ENCODE measurements at places on chromosomes 2 and 18.
A peak's percentile ranks its signal among the peaks of the same experiment; 100 is the strongest.

GRCh38 chr2:95382192-95382591 lies 20.3 kb upstream of the FAHD2A start:
- no peaks in the 10 kb centered on the region for H3K27me3 ChIP-seq
- no peak overlapping the region for H3K4me3 ChIP-seq
- no peaks in the 10 kb centered on the region for H3K4me1 ChIP-seq
- peaks cover 30% of the 10 kb centered on the region for H3K36me3 ChIP-seq
- no peak overlapping the region for H3K27ac ChIP-seq
- DNase-seq, result no peak

DNA sequence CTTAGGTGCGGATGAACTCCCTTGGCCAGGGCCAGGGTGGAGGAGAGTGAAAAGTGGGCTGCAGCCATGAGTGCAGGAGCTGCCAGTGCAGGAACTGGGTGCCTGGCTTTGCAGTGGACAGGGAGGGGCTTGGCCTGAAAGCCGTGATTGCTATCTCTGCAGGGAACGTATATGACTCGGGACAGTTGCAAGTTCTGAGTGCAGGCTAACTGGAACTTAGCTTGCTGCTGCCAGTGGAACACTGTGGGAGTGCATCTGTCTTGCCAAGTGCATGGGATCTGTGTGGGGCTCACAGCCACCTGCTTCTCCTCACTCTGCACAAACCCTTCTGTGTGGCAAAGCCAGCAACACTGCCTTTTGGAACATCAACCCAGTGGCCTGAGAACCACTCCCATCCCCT lies 36.9 kb downstream of the FLACC1 start:
- DNase-seq, result no peak
- H3K36me3 ChIP-seq, result no peaks in the 10 kb centered on the region
- no peak overlapping the region for H3K4me3 ChIP-seq

- H3K4me3 ChIP-seq, result no peak overlapping the region
- H3K36me3 ChIP-seq, result peaks cover 3% of the 10 kb centered on the region
- no peaks in the 10 kb centered on the region for H3K27me3 ChIP-seq
- H3K4me1 ChIP-seq, result peaks cover 22% of the 10 kb centered on the region
- DNase-seq, result no peak
These were observed 51.4 kb downstream of the PAX8 start for GRCh38 chr2:113227290-113227689.

DNA sequence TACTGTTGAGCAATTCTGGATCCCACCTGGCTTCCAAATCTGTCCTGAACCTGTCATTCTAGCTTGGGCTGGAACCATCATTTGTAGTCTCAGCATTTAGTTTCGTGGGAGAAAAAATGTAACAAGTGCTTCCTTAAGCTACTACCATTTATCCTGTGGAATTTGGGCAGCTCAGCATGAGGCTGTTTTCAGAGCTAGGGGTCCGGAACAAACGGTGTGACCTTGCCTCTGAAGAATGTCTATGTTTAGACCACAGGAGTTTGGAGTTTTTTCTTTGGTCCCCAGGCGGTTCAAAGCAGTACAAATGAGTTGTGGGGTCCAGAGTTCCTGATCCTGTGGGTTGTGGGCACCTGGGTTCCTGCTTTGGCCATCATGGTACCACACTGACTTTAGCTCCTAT lies 59.1 kb upstream of the TMEM178A start:
- no peak for DNase-seq

DNA sequence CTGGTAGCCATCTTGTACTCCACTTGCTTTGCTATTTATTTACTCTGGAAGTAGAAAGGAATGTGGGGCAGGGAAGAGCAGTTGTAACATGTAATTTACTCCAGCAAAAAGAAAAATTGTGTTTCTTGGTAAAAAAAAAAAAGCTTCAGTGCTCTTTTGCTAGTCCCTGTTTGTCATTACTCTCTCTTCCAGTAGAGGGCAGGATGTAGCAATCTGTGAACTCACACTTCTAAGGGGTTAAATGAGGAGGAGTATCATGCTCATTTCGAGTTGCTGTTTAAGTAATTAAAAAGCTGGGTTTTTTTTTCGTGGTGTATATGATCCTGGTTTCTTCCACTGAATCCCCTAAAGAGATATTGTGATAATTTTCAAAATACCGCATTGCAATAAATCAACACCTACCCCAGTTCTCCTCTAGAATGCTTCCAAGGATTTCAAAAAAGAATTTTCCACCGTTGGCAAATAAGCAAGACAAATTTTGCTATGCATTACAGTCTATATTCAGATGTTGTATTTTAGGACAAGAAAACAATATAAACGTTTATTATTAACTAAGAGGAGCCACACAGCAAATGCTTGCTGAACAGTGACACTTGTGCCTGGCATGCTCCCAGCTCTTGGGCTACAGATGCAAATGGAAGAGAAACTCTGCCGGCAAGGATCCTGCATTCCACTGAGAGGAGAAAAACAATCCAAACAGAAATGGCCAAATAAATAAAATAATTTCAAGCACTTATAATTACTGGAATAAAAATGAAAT lies 261.6 kb downstream of the ASXL3 start:
- H3K4me3 ChIP-seq, result peak overlapping the region; percentile 16
- no peaks in the 10 kb centered on the region for H3K36me3 ChIP-seq
- peak; percentile 96 for DNase-seq
- no peaks in the 10 kb centered on the region for H3K4me1 ChIP-seq
- H3K27ac ChIP-seq, result no peak overlapping the region
- H3K27me3 ChIP-seq, result no peaks in the 10 kb centered on the region

DNA sequence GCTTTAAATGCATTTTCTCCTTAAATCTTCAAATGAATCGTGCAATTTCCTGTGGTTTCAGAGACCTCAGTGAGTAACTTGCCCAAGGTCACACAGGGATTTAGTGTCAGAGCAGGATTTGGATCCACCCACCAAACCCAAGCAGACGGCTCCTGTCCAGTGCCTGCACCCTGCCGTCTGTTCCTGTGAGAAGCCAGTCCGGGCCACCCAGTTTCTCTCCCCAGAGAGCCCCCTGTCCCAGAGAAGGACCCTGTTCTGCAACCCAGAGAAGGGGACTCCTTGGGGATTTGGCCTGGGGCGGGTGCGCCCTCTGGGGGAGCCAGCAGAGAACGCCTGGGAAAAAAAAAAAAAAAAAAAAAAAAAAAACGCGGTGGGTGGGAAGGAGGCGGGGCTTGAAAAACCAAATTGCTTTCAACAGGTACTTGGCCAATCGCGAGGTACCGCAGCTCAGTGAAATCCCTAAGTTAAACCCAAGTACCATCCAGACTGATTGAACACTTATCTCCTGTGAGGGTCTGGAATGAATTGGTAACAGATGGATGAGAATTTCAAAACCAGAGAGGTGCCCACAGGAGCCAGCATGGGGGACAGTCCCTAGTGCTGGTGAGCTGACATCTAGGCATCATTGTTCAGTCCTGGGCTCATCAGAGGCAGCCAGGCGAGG lies 30.9 kb upstream of the REEP1 start:
- DNase-seq, result no peak
- H3K4me1 ChIP-seq, result peaks cover 3% of the 10 kb centered on the region
- H3K27ac ChIP-seq, result no peak overlapping the region
- H3K36me3 ChIP-seq, result no peaks in the 10 kb centered on the region
- no peaks in the 10 kb centered on the region for H3K27me3 ChIP-seq

DNA sequence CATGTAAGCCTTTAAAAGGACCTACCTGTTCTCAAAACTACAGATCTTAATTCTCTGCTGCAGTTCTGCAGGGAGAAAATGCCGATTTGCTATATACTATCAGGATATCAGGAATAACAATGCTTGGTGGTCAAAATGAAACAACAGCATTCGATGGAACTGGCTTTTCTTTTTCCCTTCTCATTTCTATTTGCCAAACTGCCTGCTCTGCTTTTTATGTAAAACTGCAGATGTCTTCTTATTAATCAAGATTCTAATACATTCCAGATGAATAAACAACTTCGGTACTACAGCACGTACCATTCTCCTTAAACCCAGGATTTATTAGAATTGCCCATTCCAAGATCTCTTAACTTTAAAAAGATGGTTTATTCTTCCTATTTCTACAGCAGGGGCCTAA lies 100.9 kb downstream of the ZNF521 start:
- H3K27me3 ChIP-seq, result no peaks in the 10 kb centered on the region
- DNase-seq, result no peak
- no peak overlapping the region for H3K27ac ChIP-seq
- no peak overlapping the region for H3K4me3 ChIP-seq
- no peaks in the 10 kb centered on the region for H3K4me1 ChIP-seq

- peaks cover 2% of the 10 kb centered on the region for H3K4me1 ChIP-seq
- H3K27me3 ChIP-seq, result no peaks in the 10 kb centered on the region
- H3K4me3 ChIP-seq, result no peak overlapping the region
- no peak overlapping the region for H3K27ac ChIP-seq
- H3K36me3 ChIP-seq, result no peaks in the 10 kb centered on the region
- DNase-seq, result no peak
These were observed 72.9 kb upstream of the PARD3B start for GRCh38 chr2:204472375-204472774.

GRCh38 chr2:137689549-137689948 lies 274.7 kb upstream of the HNMT start:
- H3K4me1 ChIP-seq, result no peaks in the 10 kb centered on the region
- no peak overlapping the region for H3K27ac ChIP-seq
- H3K27me3 ChIP-seq, result no peaks in the 10 kb centered on the region
- H3K4me3 ChIP-seq, result no peak overlapping the region
- DNase-seq, result no peak

DNA sequence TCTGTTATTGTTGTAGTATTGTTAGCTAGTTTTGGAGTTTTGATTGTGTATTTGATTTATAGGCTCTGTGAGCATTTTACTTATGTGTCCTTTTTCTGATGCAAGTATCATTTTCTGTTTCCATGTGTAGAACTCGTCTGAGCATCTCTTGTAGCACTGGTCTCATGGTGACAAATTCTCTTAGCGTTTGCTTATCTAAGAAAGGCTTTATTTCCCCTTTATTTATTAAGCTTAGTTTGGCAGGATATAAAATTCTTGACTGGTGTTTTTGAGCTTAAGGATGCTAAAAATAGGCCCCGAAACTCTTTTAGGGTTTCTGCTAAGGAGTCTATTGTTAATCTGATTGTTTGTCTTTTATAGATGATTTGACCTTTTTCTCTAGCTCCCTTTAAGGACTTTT lies 57.6 kb upstream of the THUMPD2 start:
- no peaks in the 10 kb centered on the region for H3K4me1 ChIP-seq
- no peak overlapping the region for H3K4me3 ChIP-seq
- H3K36me3 ChIP-seq, result no peaks in the 10 kb centered on the region
- no peak overlapping the region for H3K27ac ChIP-seq
- H3K27me3 ChIP-seq, result no peaks in the 10 kb centered on the region

- no peak for DNase-seq
- no peaks in the 10 kb centered on the region for H3K4me1 ChIP-seq
- H3K27ac ChIP-seq, result no peak overlapping the region
- no peaks in the 10 kb centered on the region for H3K27me3 ChIP-seq
- H3K4me3 ChIP-seq, result no peak overlapping the region
These were observed 38.8 kb upstream of the PMAIP1 start for GRCh38 chr18:59861009-59861408.

- H3K4me3 ChIP-seq, result no peak overlapping the region
- H3K36me3 ChIP-seq, result no peaks in the 10 kb centered on the region
- DNase-seq, result no peak
These were observed 151.9 kb upstream of the SKOR2 start for GRCh38 chr18:47403317-47403716.

GRCh38 chr18:30487962-30488361 lies 554.6 kb downstream of the DSC3 start:
- H3K36me3 ChIP-seq, result no peaks in the 10 kb centered on the region
- H3K4me1 ChIP-seq, result no peaks in the 10 kb centered on the region
- H3K27ac ChIP-seq, result no peak overlapping the region
